ENCODE measurements at places on chromosomes 4 and X.

DNA sequence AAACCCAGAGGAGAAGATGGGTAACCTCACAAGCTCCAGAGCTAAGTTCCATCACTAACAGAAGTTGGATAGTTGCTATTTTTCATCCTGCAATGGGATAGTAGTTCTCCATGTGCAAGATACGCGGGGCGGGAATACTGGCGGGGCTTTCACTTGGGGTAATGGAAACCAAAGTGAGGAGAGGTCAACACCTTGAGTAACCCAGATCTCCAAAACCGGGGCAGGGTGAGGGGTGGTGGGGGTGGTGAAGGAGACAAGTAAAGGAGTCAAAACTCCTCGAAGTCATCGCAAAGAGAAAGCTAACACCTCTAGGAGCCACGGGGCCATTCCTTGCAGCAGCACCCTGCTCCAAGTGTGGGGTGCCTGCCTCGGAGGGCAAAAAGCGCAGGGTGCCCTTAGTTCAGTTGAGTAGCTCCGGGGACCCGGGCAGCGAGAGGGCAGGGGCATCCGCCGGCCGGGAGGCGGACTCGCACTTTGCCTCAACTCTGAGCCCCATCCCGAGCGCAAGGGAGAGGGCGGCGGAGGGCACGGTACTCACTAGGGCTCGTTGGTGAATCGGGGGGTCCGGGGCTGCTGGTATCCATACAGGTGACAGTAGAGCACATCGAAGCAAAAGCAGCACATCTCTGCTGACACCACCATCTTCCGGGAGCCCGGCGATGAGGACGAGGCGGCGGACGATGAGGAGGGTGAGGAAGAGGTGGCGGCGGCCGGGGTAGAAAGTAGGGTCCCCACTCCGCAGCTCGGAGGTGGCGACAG, 645 bp downstream of the AMMECR1 start:
- DNase-seq: no peak

DNA sequence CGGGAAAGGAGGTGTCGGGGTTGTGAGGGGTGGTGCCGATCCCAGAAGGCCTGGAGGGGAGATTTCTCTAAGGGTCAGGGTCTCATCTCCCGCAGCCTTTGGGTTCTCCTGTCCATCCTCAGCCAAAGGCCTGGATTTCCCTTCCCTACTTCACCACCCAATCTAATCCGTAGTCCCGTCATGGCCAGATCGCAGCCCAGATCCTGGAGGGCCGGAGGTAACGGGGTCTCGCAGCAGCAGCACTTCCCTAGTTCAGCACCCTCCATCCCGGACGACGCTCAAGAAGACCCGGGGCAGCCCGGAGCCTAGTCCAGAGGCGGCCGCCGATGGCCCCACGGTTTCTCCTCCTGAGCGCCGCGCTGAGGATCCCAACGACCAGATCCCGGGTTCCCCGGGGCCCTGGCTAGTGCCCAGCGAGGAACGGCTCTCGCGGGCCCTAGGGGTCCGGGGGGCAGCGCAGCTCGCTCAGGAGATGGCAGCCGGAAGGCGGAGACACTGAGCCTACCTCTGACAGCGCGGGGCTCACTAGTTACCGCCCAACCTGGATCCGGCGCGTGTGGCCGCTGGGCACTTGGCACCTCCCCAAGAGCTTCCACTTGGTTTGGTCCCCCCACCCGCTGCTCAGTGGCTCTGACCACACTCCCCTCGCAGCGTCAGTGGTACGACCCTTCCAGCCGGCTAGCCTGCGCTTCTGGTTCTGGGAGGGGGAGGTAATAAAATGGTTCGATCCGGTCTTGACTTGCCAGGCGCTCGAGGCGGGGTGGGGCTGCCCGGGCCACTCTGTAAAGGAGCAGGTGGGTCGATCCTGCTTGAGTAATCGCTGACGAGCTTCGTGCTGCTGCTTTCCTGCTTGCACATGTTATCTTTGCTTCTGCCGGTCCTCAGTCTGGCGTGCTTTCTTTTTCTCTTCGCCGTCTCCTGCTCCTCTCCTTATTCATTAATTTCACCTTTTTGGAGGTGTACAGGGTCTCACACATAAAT, 3.6 kb downstream of the MAGIX start:
- no peak for DNase-seq

- no peak for DNase-seq
Observed at GRCh38 chr4:147118528-147118927, 172.9 kb upstream of the TTC29 start.

DNA sequence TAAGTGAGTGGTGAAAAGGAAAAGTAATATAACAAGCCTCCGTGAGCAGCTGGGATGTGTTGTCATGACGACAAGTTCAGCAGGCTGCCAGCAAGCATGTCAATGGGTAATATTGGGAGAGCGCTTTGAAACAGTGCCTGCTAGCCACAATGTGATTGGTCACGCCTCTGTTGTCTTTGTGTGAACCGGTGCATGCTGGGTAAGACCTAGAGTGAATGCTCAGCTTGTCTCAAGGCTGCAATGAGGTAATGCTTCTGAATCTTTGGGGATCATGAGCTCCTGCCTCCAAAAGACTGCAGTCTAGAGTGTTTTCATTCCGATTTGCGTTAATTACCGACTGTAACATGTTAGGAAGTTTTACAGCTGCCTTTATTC, 54.9 kb downstream of the STOX2 start:
- no peak for DNase-seq

DNA sequence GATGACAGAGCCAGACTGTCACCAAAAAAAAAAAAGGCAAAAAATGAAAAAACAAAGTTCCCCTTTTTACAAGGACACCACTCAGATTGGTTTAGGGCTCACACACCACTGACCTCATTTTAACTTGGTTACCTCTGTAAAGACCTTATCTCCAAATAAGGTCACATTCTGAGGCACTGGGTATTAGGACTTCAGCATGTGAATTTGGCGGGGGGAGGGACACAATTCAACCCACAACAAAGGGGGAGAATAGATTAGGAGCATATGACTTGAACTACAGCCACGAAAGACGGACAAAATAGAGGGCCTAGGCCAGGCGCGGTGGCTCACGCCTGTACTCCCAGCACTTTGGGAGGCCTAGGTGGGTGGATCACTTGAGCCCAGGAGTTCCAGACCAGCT, 31.0 kb upstream of the ARAF start:
- DNase-seq: no peak

DNA sequence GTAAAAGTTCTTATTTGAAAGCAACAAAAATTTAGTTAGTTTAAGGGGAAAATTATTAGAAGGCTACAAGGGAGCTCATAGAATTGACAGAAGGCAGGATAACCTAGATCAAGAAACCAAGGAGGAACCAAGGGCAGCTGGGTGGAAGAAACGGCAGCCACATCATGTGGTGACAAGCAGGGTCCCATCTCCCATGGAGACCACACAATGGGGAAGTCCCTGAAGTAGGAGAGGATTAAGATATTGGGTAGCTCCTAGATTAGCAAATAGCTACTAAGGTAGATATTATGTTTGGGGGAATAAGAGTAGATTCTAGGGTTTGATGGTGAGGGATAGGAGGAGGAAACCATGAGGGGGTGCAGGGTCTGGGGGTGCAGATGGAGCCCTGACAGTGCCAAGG, 48.0 kb upstream of the TMEM154 start:
- DNase-seq: no peak

DNA sequence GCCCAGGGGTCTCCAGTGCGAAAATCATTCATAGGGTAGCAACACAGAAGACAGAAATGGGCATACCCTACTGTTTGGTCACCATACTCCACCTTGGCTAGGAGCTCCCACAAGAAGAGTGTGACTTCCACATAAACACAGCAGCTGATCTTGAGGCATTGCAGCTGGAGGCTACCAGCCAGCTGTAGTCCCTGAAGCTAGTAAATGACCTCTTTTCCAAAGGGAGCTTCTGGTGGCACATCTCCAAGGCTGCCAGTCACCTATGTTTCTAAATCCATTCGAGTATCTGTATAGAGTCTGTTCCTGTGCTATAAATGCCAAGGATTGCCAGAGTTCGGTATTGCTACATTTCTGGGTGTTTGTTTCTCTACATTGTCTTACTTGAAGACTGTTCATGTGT, 21.3 kb upstream of the PNPLA4 start:
- DNase-seq: no peak

GRCh38 chrX:101430457-101431078, 22.5 kb downstream of the HNRNPH2 start:
- no peak for DNase-seq

- no peak for DNase-seq
Observed at GRCh38 chr4:148059617-148060180, 327.8 kb downstream of the ARHGAP10 start.

- no peak for DNase-seq
Observed at GRCh38 chr4:156803056-156803455, 168.5 kb downstream of the PDGFC start.

DNA sequence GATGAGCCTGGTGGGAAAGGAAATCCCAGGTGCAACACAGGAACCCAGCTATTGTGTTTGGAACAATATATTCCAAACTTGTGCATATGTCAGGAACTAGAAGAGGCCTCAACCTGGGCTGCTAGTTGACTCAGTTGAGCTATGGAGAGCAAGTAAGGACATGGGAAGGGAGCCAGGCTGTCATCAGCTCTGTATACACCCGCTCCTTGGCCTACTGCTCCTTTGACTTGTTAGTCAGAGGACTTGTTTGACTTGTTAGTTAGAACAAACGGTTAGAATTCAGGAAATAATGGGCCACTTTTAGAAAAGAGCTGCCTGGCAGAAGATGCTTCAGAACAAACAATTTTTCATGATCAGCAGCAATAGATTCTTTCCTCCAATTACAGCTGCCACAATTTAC, 76.4 kb downstream of the CBLL2 start:
- DNase-seq: no peak

Measured in HuH-7 (cell line).